ENCODE measurements at places on chromosomes 7 and 10. TPM values are rescaled to one million over a fixed set of nuclear protein-coding genes. Genes with fewer than 3 reads are reported as not detected.

DNA sequence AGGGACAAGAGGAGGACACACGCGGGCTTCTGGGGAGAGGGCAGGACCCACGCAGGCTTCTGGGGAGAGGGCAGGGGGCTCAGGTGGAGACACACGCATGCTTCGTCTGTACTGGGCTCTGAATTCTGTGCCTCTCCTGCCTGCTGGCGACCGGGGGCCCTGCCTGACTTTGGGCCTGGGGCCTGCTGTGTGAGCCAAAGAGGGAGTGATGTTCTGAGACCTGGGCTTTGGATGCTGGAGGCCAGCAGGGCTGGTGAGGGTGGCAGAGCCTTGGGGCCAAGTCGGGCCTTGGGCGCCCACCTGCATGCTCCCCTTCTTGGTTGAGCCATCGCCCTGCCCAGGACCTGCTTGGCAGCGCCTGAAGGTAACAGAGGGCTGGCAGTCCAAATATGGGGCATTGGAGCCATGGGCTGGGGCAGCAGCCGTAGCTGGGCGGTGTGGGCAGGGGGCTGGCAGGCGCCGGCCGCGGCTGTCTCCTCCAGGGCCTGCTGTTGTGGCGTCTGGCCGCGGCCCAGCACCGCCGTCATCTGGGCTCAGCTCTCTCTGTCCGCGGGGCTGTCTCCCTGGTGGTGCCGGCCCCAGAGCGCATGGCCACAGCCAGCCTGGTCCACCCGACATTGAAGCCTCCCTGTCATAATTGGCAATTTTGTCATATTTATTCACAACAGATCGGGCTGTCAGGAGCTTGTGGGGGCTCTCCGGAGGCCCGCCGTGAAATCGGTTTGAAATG is 78.9 kb downstream of the UNCX start:
- H3K27me3 ChIP-seq = no peaks in the 10 kb centered on the region
- no peaks in the 10 kb centered on the region for H3K4me1 ChIP-seq
- DNase-seq = no peak
- no peak overlapping the region for H3K27ac ChIP-seq
- no peaks in the 10 kb centered on the region for H3K36me3 ChIP-seq

DNA sequence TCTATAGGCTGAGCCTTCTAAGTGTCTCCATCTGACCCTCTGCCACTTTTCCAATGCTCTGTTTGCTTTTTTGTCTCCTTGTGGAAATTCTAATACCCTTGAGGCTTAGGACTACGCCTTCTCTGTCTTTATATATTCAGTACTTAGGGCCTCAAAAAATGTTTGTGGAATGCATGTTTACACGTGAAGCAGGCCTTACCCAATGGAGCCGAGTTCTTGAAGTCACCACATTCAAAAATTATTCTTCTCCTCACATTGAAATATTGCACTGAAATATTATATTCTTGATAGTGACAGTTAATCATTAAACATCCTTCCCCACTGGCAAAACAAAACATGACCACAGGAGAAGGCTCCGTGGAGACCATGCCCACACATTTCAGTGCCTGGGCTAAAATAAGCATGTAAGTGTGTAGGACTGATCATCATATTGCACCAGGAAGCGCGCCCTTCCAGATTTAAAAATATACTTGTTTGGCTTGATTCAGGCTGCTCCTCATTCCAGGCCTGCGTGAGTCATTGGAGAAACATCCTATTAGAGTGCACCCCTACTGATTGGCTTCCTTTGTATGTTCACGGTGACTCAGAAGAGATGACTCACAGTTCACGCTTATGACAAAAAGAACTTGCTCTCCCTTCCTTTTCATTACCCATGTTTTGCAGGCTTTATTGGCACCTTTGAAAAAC is 307.4 kb upstream of the AOAH start:
- no peak overlapping the region for H3K4me3 ChIP-seq
- peaks cover 28% of the 10 kb centered on the region for H3K36me3 ChIP-seq
- no peaks in the 10 kb centered on the region for H3K27me3 ChIP-seq

GRCh38 chr10:48604991-48605508 is at the start of gene ARHGAP22:
TSS of gene ARHGAP22 (minus strand) at chr10:48605073. CDS start at chr10:48604796, 277 bp downstream.
- peak within 1 kb of the TSS; percentile 12 for H3K4me3 ChIP-seq
- H3K27me3 ChIP-seq = peaks cover 32% of the 10 kb centered on the region
- no peak for DNase-seq
- H3K36me3 ChIP-seq = no peaks in the 10 kb centered on the region
- no peak within 1 kb of the TSS for H3K27ac ChIP-seq

The FAM25A gene
- not detected for total RNA-seq

DNA sequence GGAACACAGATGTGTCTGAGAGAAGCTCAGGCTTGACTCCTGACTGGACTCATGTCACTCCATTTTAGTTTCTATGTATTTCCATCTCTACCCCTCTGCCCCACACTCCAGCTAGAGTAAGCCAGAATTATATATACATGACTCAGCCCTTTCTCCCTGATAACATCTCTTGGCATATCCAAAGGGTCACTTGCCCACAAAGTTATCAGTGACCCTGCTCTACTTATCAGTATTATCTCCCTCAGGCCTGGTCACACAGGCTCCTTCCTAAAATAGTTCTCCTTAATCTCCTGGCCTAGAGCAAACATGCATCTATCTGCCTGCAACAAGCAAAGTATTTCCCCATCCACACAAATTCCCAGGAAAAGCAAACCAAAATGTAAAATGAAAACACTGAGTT is 598.3 kb downstream of the SUGCT start:
- peaks cover 4% of the 10 kb centered on the region for H3K27me3 ChIP-seq
- H3K4me3 ChIP-seq = peak overlapping the region; percentile 4
- peak overlapping the region; percentile 18 for H3K27ac ChIP-seq
- peaks cover 13% of the 10 kb centered on the region for H3K36me3 ChIP-seq
- H3K4me1 ChIP-seq = peaks cover 14% of the 10 kb centered on the region

DNA sequence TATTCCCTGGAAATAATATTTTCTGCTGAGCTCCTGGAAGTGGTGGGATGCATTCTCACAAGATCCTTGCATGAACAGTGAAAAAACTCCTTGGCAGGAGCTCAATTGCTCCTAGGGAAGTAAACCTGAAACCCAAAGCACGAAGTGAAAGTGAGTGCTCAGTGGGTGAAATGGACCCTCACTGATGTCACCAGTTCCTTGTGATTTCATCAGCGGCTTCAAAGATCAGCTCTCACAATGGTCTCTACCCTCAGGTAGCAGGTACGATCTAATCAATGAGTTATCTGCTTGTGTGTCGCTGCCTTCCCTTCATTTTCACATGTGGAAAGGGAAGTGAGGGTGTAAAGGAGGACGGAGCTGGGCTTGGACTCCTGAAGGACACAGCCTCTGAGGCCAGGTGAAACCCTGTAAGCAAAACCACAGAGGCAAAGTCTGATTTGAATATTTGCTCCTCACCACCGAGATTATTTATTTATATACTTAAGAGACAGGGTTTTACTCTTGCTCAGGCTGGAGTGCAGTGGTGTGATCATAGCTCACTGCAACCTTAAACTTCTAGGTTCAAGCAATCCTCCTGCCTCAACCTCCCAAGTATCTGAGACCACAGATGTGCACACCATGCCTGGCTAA is 255.4 kb upstream of the LYZL1 start:
- H3K27me3 ChIP-seq = no peaks in the 10 kb centered on the region
- H3K36me3 ChIP-seq = no peaks in the 10 kb centered on the region
- H3K4me1 ChIP-seq = no peaks in the 10 kb centered on the region
- no peak overlapping the region for H3K4me3 ChIP-seq
- H3K27ac ChIP-seq = no peak overlapping the region
- DNase-seq = no peak

GRCh38 chr7:33996899-33997298 is 91.6 kb downstream of the BMPER start:
- H3K27me3 ChIP-seq = no peaks in the 10 kb centered on the region
- H3K4me3 ChIP-seq = peak overlapping the region; percentile 4
- no peak for DNase-seq
- H3K36me3 ChIP-seq = no peaks in the 10 kb centered on the region
- H3K4me1 ChIP-seq = peaks cover 4% of the 10 kb centered on the region
- no peak overlapping the region for H3K27ac ChIP-seq

The PON1 gene
- not detected for total RNA-seq

DNA sequence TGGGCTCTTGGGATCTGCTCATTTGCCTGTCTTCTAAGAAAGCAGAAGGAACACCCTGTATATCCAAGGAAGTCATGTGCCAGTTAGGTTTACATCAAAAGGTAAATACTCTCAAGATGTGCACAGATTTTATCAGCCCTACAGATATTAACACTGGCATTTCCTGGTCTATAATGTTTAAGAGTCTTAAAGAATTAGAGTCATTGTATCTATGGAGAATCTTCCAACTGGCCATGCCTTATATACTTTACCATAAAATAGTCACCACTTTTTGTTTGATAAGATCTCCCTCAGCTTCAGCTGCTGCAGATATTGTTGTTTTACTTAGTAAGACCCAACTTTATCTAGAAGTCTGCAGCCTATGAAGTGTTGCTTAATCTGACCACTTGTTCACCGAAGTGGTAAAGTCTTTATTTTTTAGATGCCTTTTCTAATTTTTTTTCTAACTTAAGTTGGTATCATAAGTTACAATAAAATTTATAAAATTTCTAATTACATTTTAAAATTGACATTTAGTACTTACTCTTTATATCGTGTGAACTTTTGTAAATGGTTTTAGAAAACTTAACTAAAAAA is 58.5 kb downstream of the CPED1 start:
- H3K27me3 ChIP-seq = peaks cover 2% of the 10 kb centered on the region
- H3K4me3 ChIP-seq = no peak overlapping the region
- H3K27ac ChIP-seq = no peak overlapping the region
- H3K4me1 ChIP-seq = no peaks in the 10 kb centered on the region

The TMEM176B gene
- 0.61 TPM for total RNA-seq

- H3K27ac ChIP-seq = no peak overlapping the region
- no peak for DNase-seq
- no peaks in the 10 kb centered on the region for H3K36me3 ChIP-seq
- H3K4me3 ChIP-seq = no peak overlapping the region
These were observed 6.7 kb upstream of the MAFK start for GRCh38 chr7:1523844-1524243.

The FAM180A gene
- not detected for total RNA-seq

The ARMH3 gene
- 27.8 TPM for total RNA-seq

GRCh38 chr10:119386666-119387065 is 155.9 kb downstream of the RGS10 start:
- no peak for DNase-seq
- H3K27ac ChIP-seq = no peak overlapping the region
- H3K27me3 ChIP-seq = no peaks in the 10 kb centered on the region
- no peak overlapping the region for H3K4me3 ChIP-seq

The AKR1C1 gene
- total RNA-seq = 1.0 TPM

- H3K4me1 ChIP-seq = no peaks in the 10 kb centered on the region
- peaks cover 16% of the 10 kb centered on the region for H3K27me3 ChIP-seq
- DNase-seq = no peak
- H3K36me3 ChIP-seq = no peaks in the 10 kb centered on the region
- no peak overlapping the region for H3K4me3 ChIP-seq
These were observed 8.2 kb upstream of the CXCL12 start for GRCh38 chr10:44393051-44393630.

The C7orf57 gene
- total RNA-seq = 0.40 TPM

- no peak overlapping the region for H3K27ac ChIP-seq
- H3K27me3 ChIP-seq = peaks cover 6% of the 10 kb centered on the region
- peaks cover 37% of the 10 kb centered on the region for H3K4me1 ChIP-seq
- no peaks in the 10 kb centered on the region for H3K36me3 ChIP-seq
- H3K4me3 ChIP-seq = no peak overlapping the region
- DNase-seq = no peak
These were observed 69.4 kb upstream of the COL13A1 start for GRCh38 chr10:69732147-69732825.

- H3K27me3 ChIP-seq = peaks cover 9% of the 10 kb centered on the region
- no peak for DNase-seq
- H3K27ac ChIP-seq = no peak overlapping the region
- peaks cover 6% of the 10 kb centered on the region for H3K4me1 ChIP-seq
- H3K4me3 ChIP-seq = no peak overlapping the region
These were observed 148.8 kb upstream of the NRP1 start for GRCh38 chr10:33483124-33483815.

The RTKN2 gene
- total RNA-seq = 4.1 TPM

GRCh38 chr7:135253851-135254771 is 20.5 kb downstream of the STRA8 start:
- no peak overlapping the region for H3K27ac ChIP-seq
- DNase-seq = no peak
- no peaks in the 10 kb centered on the region for H3K27me3 ChIP-seq

- no peak overlapping the region for H3K4me3 ChIP-seq
- no peaks in the 10 kb centered on the region for H3K4me1 ChIP-seq
- H3K27ac ChIP-seq = no peak overlapping the region
- no peaks in the 10 kb centered on the region for H3K36me3 ChIP-seq
These were observed 65.4 kb downstream of the SP8 start for GRCh38 chr7:20721086-20721810.

The SYT15 gene
- total RNA-seq = 1.1 TPM

- H3K27ac ChIP-seq = no peak overlapping the region
- no peaks in the 10 kb centered on the region for H3K36me3 ChIP-seq
- no peak for DNase-seq
- no peaks in the 10 kb centered on the region for H3K27me3 ChIP-seq
- H3K4me3 ChIP-seq = no peak overlapping the region
These were observed 457.3 kb downstream of the ETV1 start for GRCh38 chr7:13532028-13532753.

DNA sequence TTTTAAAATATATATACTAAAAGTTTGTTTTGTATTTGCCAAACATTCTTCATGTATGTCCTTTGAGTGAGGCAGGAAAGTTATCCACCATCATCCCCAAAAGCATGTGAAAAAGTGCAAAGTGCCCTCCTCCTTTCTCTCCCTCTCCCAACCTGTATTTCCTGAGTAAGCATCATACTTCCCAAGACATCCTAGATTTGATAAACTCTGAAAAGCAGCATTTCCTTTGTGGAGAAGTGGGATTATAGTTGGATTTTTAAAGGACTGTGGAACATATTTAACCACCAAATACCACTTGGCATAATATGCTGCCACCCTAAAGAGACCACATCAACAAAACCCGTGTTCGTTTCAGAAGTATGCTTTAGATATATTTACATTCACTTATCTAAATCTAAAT is 36.9 kb downstream of the NET1 start:
- no peak overlapping the region for H3K4me3 ChIP-seq
- H3K4me1 ChIP-seq = peaks cover 31% of the 10 kb centered on the region
- H3K27me3 ChIP-seq = no peaks in the 10 kb centered on the region
- DNase-seq = no peak
- H3K36me3 ChIP-seq = peaks cover 25% of the 10 kb centered on the region

DNA sequence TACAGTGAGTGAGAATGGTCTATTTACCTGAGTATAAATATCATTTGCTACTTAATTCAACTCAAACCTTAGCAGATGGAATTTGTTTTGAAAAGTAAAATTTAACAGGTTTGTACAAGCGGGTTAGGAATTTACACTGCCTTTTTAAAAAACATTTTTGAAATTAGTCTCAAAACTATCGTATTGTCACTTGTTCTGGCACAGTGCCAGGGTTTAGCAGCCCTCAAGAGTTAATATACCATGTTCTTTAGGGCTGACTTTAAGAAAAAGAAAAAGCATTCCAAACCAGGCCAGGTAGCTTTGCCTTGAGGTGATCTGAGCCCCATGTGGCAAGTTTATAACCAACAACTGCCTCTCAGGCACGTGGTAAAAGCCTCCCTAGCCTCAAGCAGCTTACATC is 17.8 kb downstream of the CCNJ start:
- no peak overlapping the region for H3K27ac ChIP-seq
- H3K36me3 ChIP-seq = peaks cover 47% of the 10 kb centered on the region
- peaks cover 19% of the 10 kb centered on the region for H3K4me1 ChIP-seq
- no peak for DNase-seq
- H3K27me3 ChIP-seq = no peaks in the 10 kb centered on the region
- H3K4me3 ChIP-seq = no peak overlapping the region
